Activated naive CD8-positive, alpha-beta T cell treated with anti-CD3 and anti-CD28 coated beads, Interleukin-2, amount 10 ng/mL, durations not matched to agents 7 days and 5 days (primary cell): ENCODE measurements at places on chromosomes 6 and 20.

- no peak overlapping the region for H3K4me3 ChIP-seq
- H3K4me1 ChIP-seq: no peaks in the 10 kb centered on the region
- no peak overlapping the region for H3K27ac ChIP-seq
- no peak for DNase-seq
Observed at GRCh38 chr6:97771372-97771771, 488.4 kb upstream of the MMS22L start.

DNA sequence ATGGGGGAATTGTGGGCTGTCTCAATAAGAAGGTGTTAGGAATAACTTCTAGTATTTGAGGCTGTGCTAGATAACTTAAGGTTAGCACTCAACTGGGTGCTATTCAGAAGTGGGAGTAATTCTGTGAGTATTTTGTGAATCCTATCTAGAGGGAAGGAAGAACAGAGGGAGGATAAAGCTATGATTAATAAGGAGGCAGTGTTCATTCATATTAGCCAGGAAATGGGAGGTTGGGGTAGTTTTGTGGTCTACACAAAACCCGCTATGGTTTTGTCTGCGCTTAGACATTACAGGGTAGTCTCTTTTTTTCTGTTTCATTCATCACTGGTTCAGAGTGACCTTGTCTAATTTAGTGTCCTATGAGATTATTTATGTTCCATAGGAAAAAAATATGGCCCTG is 341.0 kb downstream of the ARHGAP18 start:
- H3K27me3 ChIP-seq: no peaks in the 10 kb centered on the region
- no peak overlapping the region for H3K27ac ChIP-seq
- no peak for DNase-seq
- H3K36me3 ChIP-seq: no peaks in the 10 kb centered on the region
- no peak overlapping the region for H3K4me3 ChIP-seq
- H3K4me1 ChIP-seq: peaks cover 14% of the 10 kb centered on the region

- DNase-seq: no peak
- H3K4me1 ChIP-seq: no peaks in the 10 kb centered on the region
- no peak overlapping the region for H3K27ac ChIP-seq
Observed at GRCh38 chr20:13464702-13465101, 174.0 kb downstream of the TASP1 start.

- H3K36me3 ChIP-seq: no peaks in the 10 kb centered on the region
Observed at GRCh38 chr6:155128977-155129376, 133.9 kb downstream of the TIAM2 start.

DNA sequence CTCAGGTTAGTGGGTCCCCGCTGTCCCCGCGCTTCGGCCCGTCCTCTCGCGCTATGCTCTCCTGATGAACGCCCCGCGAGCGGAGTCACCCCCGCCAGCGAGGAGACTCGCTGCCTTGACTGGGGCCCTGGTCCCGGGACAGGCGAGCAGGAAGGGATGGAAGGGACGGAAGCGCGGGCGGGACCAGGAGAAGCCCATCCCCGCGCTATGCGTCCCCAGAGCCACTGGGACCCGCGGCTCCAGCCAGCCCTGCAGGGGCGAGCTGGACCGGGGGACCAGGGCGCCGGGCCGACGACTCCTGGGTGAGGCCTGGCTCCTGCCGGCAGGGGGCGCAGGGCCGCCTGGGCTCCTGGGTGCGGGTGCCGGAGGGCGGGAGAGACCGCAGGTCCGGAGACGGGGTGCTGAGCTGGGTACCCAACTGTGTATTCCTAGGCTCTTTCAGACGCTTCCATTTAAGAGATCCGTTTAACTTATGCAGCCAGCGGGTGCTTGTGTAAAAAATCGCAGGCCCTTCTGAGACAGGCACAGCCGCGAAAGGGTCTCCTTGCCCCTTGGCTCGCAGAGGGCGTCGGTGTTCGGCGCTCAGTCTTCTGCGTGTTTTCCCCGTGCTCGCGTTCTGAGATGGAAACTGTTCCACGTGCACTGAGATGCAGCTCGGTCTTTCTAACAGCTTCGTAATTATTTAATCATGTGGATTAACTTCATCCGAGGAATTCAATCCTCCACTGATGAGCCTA is 580 bp upstream of the SYCP2 start:
- H3K4me1 ChIP-seq: peaks cover 29% of the 10 kb centered on the region
- H3K36me3 ChIP-seq: peaks cover 13% of the 10 kb centered on the region
- peaks cover 3% of the 10 kb centered on the region for H3K27me3 ChIP-seq
- peak; percentile 91 for DNase-seq

- H3K27me3 ChIP-seq: peaks cover 23% of the 10 kb centered on the region
- peak; percentile 11 for DNase-seq
- no peak overlapping the region for H3K4me3 ChIP-seq
- H3K27ac ChIP-seq: no peak overlapping the region
- no peaks in the 10 kb centered on the region for H3K36me3 ChIP-seq
Observed at GRCh38 chr6:43744491-43744890, 25.5 kb upstream of the VEGFA start.

GRCh38 chr6:35044145-35044745 is 96.9 kb downstream of the TCP11 start:
- H3K4me1 ChIP-seq: peaks cover 16% of the 10 kb centered on the region
- no peak overlapping the region for H3K27ac ChIP-seq
- DNase-seq: no peak
- peaks cover 2% of the 10 kb centered on the region for H3K36me3 ChIP-seq

GRCh38 chr6:43831191-43831590 is 61.2 kb downstream of the VEGFA start:
- no peaks in the 10 kb centered on the region for H3K4me1 ChIP-seq
- peaks cover 7% of the 10 kb centered on the region for H3K27me3 ChIP-seq
- no peak for DNase-seq
- H3K4me3 ChIP-seq: no peak overlapping the region
- no peaks in the 10 kb centered on the region for H3K36me3 ChIP-seq

DNA sequence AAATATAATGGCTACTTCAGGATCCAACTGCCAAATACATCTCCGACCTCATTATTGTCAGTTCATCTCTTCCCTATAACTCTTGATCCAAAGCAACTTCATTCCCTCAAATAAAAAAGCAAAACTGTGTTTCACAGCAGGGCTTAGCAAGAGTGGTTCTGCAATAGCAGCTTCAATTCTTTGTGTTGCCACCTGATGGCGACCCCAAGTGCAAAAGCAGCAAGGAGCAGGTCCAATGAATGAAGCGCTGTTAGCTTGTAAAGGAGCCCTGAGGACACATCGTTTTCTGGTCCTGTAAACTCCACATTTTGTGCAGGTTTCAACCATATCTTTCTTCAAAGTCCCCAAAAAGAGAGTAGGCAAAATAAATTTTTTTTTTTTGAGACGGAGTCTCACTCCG is 19.6 kb downstream of the RTN4IP1 start:
- H3K27me3 ChIP-seq: no peaks in the 10 kb centered on the region
- H3K36me3 ChIP-seq: peaks cover 13% of the 10 kb centered on the region
- H3K27ac ChIP-seq: no peak overlapping the region
- H3K4me3 ChIP-seq: no peak overlapping the region
- peaks cover 24% of the 10 kb centered on the region for H3K4me1 ChIP-seq
- DNase-seq: no peak
